Stimulated activated naive CD4-positive, alpha-beta T cell treated with Interleukin-2 at 50 U/mL for 16 hours (primary cell): ENCODE measurements at places on chromosomes 5 and 9.

GRCh38 chr5:142109331-142110045 is 909 bp downstream of the NDFIP1 start:
- peak; percentile 67 for DNase-seq

- DNase-seq = no peak
These were observed 94.9 kb downstream of the PCDH1 start for GRCh38 chr5:141783005-141783946.

DNA sequence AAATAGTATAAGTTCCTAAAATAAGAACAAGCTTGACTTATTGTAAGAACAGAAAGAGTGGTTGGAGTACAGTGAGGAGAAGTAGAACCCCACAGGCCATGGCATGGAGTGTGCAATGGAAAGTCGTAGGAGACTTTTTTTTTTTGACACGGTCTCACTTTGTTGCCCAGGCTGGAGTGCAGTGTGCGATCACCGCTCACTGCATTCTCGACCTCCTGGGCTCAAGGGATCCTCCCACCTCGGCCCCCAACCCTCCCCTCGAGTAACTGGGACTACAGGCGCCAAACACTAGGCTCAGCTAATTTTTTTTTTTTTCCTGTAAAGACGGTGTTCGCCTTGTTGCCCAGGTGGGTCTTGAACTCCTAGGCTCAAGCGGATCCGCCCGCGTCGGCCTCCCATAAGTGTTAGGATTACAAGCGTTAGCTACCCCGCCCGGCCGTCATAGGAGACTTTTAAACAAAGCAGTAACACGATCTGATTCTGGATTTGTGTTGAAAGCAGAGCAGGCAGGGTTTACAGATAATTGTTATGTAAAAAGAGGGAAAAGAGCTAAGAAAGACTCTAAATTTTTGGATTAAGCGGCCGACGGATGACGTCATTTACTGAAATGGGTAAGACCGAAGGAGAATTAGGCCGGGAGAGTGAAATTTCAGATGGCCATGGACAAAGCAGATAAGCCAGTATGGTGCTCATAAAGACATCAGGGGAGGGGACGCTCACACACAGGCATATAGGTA is 752 bp downstream of the TSTD2 start:
- peak; percentile 14 for DNase-seq

DNA sequence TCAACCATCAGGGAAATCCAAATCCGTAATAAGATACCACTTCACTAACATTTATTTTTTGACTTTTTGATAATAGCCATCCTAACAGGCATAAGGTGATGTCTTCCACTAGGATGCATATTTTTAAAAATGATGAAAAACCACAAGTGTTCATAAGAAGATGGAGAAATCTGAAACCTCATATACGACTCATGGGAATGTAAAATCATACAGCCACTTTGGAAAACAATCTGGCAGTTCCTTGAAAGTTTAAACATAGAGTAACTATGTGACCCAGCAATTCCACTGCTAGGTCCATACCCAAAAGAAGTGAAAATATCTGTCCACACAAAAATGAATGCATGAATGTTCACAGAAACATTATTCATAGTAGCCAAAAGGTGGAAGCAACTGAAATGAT is 431.0 kb downstream of the ENC1 start:
- DNase-seq = no peak

GRCh38 chr5:61744690-61745619 is 412.9 kb downstream of the ZSWIM6 start:
- no peak for DNase-seq

DNA sequence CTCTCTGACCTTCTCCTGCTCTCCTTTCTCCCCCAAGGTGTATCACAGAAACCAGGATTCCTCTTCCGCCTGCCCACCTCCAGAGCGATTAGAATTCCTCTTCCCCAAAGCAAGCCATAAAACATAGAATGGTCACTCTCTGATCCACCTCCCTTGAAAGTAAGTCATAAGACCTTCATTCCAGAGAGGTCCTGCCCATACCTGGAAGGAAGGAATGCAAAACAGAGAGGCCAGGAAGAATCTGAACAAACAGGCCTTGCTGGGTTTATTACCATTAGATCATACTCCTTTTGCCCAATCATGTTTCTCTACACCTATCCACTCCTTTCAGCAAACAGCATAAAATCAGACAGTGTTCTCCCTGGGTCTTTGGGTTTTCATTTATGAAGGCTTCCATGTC is 21.0 kb downstream of the CDKL3 start:
- no peak for DNase-seq

DNA sequence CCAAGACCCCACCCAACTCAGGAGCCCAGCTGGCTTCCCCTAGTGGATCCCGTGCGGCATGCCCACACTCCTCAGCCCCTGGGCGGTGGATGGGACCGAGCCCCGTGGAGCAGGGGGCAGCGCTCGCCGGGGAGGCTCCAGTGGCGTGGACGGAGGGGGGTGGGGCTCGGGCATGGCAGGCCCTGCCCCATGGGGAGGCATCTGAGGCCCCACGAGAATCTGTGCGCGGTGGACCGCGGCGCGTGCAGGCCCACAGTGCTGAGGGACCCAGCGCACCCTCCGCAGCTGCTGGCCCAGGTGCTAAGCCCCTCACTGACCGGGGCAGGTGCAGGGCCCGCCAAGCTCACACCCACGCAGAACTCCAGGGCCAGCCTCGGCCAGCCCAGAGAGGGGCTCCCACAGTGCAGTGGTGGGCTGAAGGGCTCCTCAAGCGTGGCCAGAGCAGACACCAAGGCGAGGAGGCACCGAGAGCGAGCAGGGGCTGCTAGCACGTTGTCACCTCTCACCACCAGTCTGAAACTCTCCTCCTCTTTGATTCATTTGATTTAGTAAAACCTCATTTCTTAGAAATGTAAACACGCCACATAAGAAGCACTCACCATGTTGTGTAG is 25.6 kb downstream of the RNF130 start:
- no peak for DNase-seq
